ENCODE measurements at places on chromosomes 7 and 10. TPM values are rescaled to one million over a fixed set of nuclear protein-coding genes. Genes with fewer than 3 reads are reported as not detected.
A peak's percentile ranks its signal among the peaks of the same experiment; 100 is the strongest.

DNA sequence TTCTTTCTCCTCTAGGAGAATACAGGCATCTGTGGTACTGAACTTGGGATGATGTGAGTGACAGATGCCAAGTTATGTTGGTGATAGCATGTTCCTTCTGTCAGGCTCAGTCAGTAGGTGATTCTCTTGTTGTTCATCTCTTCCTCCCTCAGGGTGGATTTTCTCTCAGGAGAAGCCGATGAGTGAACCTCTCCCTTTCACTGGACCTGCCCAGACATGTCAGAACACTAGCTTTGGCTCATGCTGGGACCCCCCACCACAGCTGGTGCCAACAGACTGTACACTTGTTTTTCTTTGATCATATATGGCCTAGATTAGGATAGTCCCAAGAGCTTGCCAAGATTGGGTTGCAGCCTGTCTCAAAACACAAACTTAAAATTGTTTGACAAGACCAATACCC, 129.4 kb downstream of the BMPER start:
- DNase-seq = no peak

DNA sequence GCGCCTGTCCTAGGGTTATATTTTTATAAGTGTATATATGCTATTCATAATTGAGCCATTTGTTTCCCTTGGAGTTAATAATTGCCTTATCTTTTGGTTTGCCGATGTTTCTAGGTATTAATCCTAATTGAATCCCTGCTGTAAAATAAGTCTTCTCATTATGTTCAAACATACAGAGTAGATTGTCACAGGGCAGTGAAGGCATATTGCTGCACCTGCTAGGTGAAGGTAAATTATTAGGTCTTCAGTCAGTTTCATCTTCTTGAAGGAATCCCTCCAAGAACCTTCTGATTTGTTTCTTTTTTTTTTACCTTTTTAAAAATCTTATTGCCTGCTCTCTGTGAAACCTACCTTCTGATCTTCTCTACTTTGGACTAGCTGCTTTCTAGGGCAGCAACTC, 17.9 kb upstream of the AGFG2 start:
- no peak for DNase-seq

- DNase-seq = peak; percentile 41
Measured at GRCh38 chr10:30736685-30737232, 107.2 kb upstream of the LYZL2 start.

- no peak for DNase-seq
Measured at GRCh38 chr10:45104674-45105073, 104.0 kb downstream of the ZNF22 start.

- no peak for DNase-seq
Measured at GRCh38 chr7:92691578-92691977, 101.4 kb upstream of the FAM133B start.

GRCh38 chr10:66204838-66205237, 721.0 kb upstream of the LRRTM3 start:
- no peak for DNase-seq

- no peak for DNase-seq
Measured at GRCh38 chr7:46939558-46939957, 642.4 kb downstream of the TNS3 start.

DNA sequence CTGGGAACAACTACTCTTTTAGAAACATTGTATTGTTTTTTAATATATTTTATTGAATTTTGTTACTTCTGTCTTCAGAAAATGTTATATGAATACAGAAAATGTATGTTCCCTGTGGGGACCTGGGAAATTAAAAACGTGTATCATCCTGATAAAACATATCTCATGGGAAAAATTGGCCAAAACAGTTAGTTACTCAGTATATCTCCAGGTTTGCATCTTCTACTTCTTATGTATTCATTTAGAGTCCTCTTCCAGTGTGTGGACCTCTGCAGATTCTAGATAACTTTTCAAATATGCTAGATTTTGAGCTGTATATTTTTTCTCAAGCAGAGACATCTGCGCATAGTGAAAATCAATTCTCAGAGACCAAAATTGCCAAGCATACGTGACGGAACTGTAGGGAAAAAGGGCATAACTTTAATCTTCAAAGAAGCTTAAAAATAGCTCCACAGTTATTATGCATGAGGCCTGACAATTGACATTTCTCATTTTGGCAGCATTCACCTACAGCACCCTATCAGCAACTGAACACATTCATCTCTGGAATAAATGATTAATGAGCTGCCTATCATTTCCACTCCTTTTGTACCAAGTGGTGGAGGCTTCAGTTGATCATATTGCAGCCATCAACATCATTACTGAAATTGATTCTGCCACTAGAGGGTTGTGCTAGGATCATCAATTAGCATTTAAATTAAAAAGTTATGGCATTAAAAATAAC, 26.4 kb upstream of the UMAD1 start:
- no peak for DNase-seq

DNA sequence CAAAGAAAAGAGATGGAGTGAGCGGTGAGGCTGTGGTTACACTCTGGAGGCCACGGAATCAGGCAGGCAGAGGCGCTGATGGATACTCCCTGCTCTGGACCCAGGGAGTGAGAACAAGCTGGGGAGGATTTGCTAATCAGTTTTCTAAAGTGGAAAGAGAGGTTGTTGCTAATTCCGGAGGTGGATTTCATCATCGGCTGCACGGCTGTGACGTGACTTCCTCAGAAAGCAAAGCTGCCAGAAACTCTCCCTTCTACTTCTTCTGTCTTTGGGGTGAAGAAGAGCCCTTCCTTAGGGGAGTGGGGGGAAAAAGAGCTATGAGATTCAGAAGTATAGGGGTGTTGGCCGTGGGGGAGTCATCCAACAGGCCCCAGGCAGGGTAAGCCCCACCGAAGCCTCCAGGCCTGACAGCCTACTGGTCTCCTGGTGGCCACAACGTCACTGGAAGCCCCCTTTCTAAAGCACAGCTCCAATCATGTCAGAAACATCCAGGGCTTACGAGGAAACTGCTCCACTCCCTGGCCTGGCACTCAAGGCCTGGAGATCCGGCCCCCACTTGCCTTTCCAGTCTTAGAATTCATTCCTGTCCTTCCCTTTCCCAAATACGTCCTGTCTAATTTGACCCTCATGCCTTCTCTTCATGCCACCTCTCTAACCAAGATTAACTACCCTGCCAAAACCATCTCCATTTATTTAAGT, 114.5 kb downstream of the HIP1 start:
- DNase-seq = peak; percentile 71

GRCh38 chr7:120864141-120864900, 6.4 kb upstream of the TSPAN12 start:
- no peak for DNase-seq

- DNase-seq = no peak
Measured at GRCh38 chr7:24722386-24723177, 34.7 kb downstream of the GSDME start.

- DNase-seq = no peak
Measured at GRCh38 chr7:41219276-41219675, 483.6 kb downstream of the INHBA start.

DNA sequence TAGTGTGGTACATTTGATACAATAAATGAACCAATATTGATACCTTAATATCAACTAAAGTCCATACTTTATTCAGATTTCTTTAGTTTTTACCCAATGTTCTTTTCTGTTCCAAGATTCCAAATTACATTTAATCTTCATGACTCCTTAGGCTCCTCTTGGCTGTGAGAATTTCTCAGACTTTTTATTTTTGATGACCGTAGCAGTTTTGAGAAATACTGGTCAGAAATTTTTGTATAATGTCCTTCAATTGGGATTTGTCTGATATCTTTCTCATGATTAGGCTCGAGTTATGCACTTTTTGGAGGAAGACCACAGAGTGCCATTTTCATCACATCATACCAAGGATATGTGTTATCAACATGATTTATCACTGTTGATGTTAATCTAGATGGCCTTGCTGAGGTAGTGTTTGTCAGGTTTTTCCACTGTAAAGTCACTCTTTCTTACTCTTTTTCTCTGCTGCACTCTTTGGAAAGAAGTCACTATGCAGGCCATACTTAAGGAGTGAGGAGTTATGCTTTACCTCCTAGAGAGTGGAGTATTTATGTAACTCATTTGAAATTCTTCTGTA, 12.9 kb upstream of the ENTPD1 start:
- no peak for DNase-seq

GRCh38 chr7:95897557-95898251, 125.3 kb downstream of the DYNC1I1 start:
- no peak for DNase-seq

DNA sequence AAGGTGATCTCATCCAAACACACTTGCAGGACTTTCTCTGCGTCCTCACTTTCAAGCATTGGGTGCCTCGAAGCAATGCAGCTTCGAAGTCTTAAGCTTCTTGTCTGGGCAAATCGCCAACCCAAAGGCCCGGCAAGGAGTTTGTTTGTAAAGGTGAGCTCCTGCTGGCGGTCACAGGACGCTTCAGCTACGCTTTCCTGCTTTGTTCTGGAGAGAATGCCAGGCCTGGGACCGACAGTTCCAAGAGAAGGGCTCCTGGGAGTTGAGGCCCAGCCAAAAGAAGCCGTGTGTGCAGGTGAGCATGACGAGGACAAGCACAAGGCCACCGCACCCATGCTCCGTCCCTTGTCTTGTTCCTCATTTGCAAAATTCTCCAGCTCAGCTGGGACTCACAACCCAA, 106.6 kb upstream of the DOCK1 start:
- no peak for DNase-seq

- peak; percentile 48 for DNase-seq
Measured at GRCh38 chr7:64559206-64559605, 3.7 kb downstream of the ZNF680 start.

GRCh38 chr10:127937069-127937468, 30.2 kb downstream of the PTPRE start:
- no peak for DNase-seq

GRCh38 chr7:47349401-47349800, 232.5 kb downstream of the TNS3 start:
- DNase-seq = no peak

DNA sequence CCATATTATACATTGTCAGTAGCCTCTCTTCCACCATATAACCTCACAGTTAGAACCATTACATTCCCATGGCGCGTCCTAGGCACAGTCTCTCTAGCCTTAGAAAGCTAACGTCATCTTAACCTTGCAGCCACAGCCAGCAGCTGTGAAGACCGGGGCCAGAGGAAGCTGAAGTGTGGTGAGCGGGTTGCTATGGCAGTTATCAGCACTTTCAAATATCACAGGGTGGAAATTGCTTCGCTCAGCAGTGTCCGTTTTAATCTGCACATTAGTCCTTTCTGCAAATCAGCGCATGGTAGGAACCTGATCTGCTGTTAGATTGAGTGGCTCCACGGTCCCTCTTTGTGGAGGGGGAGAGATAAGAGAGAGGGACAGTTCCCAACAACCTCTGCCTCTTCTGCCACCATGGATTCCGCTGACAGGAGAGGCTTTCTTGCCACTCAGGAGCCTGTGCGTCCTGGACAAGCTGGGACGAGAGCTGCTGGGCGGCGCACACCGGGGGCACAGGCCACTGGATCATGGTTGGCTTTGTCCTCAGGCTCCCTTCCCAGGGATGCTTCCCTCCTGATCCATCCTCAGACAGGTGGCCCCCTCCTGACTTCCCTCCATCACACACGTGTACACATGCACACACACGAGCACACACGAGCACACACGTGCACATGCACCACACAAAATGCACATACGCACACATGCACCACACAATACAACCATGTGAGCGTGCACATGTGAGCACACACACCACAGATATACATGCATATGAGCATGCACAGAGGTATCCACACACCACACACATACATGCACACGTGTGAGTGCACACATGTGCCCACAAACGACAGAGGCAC, 93.8 kb downstream of the WDR37 start:
- peak; percentile 53 for DNase-seq

GRCh38 chr7:139264220-139264619, 33.2 kb downstream of the UBN2 start:
- no peak for DNase-seq

- DNase-seq = no peak
Measured at GRCh38 chr10:60495338-60496055, 105.8 kb upstream of the ANK3 start.

DNA sequence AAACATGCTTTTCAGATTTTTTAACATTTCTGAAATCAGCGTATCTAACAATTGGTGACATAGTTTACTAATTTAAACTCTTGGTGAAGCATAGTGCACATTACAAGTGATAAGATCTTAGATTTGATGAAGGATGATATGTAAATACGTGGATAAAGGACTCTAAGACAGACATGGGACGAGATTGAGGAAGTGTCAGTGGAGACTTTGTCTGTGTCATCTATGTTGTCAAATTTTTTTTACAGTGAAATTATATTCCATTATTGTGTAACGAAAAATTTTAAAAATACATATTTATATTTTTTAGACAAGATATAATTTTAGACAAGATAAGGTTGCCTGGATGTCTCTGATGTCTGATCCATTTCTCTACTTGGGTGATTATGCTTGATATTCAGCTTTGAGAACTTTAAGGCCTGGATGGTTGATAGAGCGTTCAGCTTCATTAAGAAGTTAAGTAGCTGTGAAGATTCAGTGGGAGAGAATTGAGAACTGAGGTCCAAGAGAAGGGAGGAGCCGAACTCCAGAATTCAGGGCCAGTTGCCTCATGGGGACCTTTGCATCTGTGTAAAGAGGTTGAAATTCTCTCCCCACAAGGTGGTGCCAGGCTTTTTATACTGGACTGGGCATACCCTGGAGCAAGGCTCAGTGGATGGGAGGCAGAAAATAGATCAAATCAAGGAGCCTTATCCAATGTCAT, 62.7 kb downstream of the KAT6B start:
- DNase-seq = no peak

GRCh38 chr10:98074315-98074911, 44.0 kb upstream of the CRTAC1 start:
- DNase-seq = no peak

- no peak for DNase-seq
Measured at GRCh38 chr7:137904833-137905232, 58.1 kb upstream of the DGKI start.

The CASP7 gene
- 18.3 TPM for total RNA-seq

The CFAP70 gene
- total RNA-seq = 1.7 TPM

The ZC3HAV1L gene
- 4.8 TPM for total RNA-seq

The SPDYE2 gene
- not detected for total RNA-seq

The MGAM2 gene
- 0.12 TPM for total RNA-seq

The KEL gene
- not detected for total RNA-seq

The TRIM73 gene
- 2.7 TPM for total RNA-seq

The LIPK gene
- total RNA-seq = not detected

The PNLIPRP3 gene
- total RNA-seq = not detected

The NRCAM gene
- 0.47 TPM for total RNA-seq

The PRKRIP1 gene
- total RNA-seq = 12.9 TPM

The CAMK2B gene
- total RNA-seq = 75.8 TPM

The AGMO gene
- total RNA-seq = 0.62 TPM

The LIPN gene
- total RNA-seq = not detected

The CRHR2 gene
- total RNA-seq = 0.44 TPM

The ADCY1 gene
- total RNA-seq = 7.4 TPM

The DRGX gene
- total RNA-seq = not detected

All from left cardiac atrium (tissue), 4 donors.